Kidney (tissue), 22 donors: ENCODE measurements at places on chromosomes 2 and 18. TPM values are rescaled to one million over a fixed set of nuclear protein-coding genes. Genes with fewer than 3 reads are reported as not detected.

The DPP4 gene
- 29.4 TPM for polyA plus RNA-seq

The PID1 gene
- 2.1 TPM for polyA plus RNA-seq

- no peak for DNase-seq
Measured at GRCh38 chr18:60096428-60096827, 196.6 kb downstream of the PMAIP1 start.

GRCh38 chr18:13273800-13274199 lies 55.2 kb downstream of the LDLRAD4 start:
- no peak for DNase-seq

The CHRNG gene
- not detected for polyA plus RNA-seq

DNA sequence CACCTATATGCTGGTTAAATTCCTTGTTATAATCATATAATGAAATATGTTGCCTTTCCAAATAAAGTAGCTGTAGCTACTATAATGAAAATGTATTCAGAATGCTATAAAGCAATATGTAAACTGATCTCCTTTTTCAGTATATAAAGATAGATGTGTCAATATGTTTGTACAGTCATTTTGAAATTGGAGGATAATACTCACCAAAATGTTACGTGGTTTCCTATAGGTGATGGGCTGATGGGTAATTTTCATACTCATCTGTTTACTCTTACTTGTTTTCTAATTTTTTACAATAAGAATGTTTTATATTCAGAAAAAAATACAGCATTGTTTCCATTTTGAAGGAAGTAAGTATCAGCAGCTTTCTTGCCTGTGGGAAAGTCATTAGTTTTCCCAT lies 70.2 kb downstream of the PRKRA start:
- DNase-seq, result no peak

DNA sequence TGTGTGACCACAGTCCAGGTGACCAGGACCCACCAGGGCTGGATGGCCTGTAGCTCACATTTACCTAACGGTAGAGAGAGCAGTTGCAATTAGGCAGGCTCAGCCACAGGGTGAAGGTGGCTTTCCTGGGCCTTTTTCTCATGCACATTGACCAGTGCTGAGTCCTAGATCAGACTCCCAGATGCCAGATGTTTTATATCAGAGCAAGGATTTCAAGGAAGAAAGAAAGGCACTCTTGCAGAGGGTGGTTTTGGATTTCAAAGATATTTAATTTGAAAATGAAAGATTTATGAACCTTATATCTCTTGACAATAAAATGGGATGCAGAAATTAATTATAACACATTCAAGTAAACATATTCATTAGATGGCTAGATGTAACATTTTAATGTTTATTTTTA lies 694.2 kb upstream of the GYPC start:
- no peak for DNase-seq

DNA sequence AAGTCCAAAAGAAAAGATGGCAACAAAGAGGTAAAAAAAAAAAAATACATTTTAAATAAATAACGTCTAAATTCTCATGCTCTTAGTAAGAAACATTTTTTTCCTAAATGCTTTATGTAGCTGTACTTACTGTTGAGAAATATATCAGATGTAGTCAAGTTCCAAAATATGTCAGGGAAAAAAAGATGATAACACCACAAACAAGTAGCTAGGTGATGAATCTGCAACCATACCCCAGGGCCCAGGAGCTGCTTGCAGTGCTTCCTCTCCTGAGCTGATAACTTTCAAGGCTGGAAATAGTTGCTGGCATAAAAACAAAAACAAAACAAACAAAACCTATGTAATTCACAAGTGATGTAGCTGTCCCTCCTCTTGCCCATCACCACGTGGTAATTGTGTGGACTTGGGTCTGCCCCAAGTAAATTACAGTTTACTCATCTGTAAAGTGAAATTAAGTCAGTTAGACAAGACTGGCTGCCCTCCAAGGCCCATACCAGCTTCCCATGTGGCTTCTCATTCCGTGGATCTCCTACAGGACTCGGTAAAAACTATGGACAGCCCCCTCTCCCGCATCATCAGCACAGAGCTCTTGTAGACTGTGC lies 82.6 kb downstream of the SP100 start:
- no peak for DNase-seq

DNA sequence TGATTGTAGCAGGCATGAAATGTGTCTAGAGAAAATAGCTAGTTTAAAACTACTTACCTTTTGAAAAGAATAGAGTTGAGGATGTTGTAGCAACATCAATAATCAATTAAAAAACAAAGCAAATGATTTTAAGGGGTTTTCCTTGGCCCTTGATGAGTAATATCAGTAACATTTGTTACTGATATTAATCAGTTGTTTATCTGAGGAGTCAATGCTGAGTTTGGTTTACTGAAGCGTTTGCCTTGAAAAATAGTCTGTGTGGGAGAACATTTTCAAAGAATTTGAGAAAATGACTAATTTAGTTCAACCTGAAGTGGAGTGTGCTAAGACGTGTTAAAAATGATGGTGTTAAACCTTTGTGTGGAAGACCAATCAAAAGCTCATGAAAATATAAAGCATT lies 9.3 kb downstream of the PTH2R start:
- DNase-seq, result no peak

DNA sequence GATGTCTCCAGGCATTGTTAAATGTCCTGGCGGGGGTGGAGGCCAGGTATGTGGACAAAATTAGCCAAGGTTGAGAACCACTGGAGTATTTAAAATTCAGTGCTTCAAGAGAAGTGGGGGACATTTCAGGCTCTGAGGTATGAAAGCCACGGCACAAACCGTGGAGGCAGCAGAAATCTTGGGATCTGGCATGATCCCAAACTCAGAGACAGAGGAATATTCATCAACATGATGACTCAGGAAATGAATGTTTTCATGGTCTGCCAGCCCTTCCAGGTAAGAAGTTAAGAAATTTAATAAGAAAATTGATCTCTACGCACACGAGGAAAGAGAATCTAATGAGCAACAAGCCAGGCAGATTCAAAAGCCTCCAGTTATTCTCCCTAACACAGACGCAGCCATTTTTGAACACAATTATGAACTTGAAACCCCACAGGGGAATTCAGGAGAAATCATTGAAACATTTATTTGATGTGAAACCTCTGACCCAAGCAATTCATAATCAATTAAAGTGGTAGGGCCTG lies 11.3 kb upstream of the GRP start:
- DNase-seq, result no peak

DNA sequence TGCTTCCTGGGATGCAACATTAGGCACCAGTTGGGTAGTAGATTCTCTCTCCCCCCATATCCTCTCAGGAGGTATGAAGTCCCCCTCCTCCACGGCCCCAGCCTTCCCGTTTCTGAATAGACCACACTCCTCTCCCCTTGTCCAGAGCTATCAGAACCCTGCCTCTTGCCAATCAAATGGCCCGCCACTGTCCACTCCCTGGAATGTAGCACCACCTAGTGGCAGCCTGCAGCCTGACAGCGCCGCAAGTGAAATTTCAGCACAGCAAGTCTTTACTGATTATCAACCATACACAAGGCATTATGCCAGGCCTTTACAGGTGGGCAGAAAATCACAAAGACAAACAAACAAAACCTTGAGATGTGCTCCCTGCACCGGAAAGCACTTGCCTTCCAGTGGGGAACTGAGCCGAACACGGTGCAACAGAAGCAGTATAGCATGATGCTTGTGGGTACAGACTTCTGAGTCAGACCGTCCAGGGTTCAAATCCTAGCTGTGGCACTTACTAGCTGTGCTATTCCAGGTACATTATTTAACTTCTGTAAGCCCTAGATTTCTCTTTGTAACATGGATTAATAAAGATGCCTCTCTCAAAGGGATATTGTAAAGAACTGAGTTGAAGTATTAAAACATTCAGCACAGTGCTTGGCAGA lies 174.0 kb downstream of the SMAD2 start:
- peak; percentile 62 for DNase-seq

The WNT6 gene
- polyA plus RNA-seq, result 0.75 TPM

The COL6A3 gene
- polyA plus RNA-seq, result 3.8 TPM

The SATB2 gene
- 1.3 TPM for polyA plus RNA-seq

- no peak for DNase-seq
Measured at GRCh38 chr18:73244401-73244800, 376.6 kb upstream of the NETO1 start.

The SERPINB13 gene
- polyA plus RNA-seq, result not detected

GRCh38 chr2:114526841-114527240 lies 84.4 kb downstream of the DPP10 start:
- no peak for DNase-seq

The GPR45 gene
- polyA plus RNA-seq, result not detected

- no peak for DNase-seq
Measured at GRCh38 chr2:238638982-238639628, 208.8 kb upstream of the TWIST2 start.

DNA sequence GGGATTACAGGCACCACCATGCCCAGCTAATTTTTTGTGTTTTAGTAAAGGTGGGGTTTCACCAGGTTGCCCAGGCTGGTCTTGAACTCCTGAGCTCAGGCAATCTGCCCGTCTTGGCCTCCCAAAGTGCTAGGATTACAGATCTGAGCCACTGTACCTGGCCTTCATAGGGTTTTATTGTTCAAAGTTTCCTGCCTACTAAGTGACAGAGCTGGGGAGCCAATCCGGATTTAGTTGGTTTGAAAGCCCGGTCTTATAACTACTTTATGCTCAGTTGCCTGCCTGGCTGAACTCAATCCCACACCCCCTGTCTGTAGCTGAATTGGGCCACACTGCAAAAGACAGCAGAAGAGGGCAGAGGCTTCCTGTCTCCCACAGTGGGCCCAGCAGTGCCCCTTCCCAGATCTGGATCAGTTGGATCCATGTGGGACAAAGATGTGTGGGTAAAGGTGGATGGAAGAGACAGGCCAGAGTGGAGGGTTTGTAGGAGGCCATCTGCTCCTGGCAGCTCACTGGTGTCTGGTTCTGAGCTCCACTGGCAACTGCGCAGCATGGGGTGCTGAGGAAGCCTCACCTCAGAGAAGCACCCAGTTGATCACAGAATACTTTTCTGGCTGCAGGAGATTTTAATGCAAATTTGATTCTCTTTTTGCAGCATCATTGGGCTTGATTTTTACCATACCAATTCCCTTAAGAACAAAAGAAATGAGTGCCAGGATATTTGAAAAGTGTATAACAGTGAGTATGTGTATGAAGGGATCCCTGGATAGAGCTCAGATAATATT lies 144.9 kb downstream of the DDX1 start:
- DNase-seq, result peak; percentile 5

DNA sequence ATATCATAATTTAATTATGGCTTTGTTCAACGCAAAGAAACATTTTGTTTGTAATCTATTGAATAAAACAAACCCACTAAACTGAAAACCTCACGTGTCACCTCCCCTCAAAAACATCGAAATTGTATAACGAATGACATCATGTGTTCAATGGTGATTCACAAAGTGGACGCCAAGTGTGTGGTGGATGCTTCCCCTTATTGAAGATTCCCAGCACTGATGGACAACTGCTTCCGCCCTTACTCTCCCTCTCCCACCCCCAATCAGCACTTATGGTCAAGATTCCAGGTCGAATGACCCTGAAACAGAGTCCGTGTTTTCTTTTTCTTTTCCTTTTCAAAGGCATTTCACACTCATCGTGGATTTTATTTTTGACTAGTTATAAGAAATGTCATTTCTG lies 383.0 kb upstream of the SMIM21 start:
- DNase-seq, result no peak

DNA sequence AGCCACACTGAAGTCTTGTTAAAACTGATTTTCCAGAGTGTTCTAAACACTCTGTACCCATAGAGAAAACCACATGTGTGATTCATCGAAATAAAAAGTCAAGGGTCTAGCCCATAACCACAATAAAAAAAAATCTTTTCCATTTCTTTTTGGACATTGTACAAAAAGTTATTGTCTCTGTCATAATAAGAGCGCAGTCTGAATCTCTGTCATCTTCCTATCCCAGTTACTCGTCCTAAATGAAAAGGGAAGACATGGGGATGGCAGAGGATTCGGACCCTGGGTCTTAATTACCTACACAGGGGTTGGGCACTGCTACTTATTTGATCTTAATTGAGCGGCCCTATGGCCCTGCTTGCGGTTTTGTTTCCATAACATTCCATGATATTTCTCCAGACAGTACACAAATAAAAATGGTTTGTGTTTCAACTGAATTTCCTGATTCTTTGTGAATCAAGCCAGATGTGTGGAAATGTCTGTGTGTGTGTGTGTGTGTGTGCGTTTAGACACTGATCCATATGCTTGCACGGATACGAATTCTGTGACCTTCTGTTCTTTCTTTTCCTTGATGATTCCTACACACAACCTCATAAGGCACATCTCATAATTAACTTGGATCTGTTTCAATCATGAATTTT lies 133.4 kb upstream of the SPATS2L start:
- DNase-seq, result no peak

The ARHGAP25 gene
- polyA plus RNA-seq, result 6.3 TPM

- DNase-seq, result no peak
Measured at GRCh38 chr2:133146893-133147292, 421.4 kb downstream of the NCKAP5 start.

The EVX2 gene
- polyA plus RNA-seq, result not detected

- DNase-seq, result no peak
Measured at GRCh38 chr2:161208527-161209139, 48.4 kb downstream of the TANK start.

The ASIC4 gene
- not detected for polyA plus RNA-seq

The C2orf80 gene
- not detected for polyA plus RNA-seq

The ANKRD29 gene
- 5.2 TPM for polyA plus RNA-seq
